Right lung (tissue), 10 donors: ENCODE measurements at places on chromosomes 3 and 15. TPM values are rescaled to one million over a fixed set of nuclear protein-coding genes. Genes with fewer than 3 reads are reported as not detected.

GRCh38 chr3:172853921-172854666 is 103.6 kb downstream of the ECT2 start:
- no peak for DNase-seq

- DNase-seq = peak; percentile 44
These were observed 49.2 kb downstream of the TASOR start for GRCh38 chr3:56633602-56634535.

GRCh38 chr15:60731583-60732130 is 252.7 kb upstream of the ICE2 start:
- DNase-seq = no peak

Gene IL20RB
- polyA plus RNA-seq = 1.0 TPM

GRCh38 chr15:31483986-31484951 is 157.6 kb downstream of the KLF13 start:
- DNase-seq = no peak

DNA sequence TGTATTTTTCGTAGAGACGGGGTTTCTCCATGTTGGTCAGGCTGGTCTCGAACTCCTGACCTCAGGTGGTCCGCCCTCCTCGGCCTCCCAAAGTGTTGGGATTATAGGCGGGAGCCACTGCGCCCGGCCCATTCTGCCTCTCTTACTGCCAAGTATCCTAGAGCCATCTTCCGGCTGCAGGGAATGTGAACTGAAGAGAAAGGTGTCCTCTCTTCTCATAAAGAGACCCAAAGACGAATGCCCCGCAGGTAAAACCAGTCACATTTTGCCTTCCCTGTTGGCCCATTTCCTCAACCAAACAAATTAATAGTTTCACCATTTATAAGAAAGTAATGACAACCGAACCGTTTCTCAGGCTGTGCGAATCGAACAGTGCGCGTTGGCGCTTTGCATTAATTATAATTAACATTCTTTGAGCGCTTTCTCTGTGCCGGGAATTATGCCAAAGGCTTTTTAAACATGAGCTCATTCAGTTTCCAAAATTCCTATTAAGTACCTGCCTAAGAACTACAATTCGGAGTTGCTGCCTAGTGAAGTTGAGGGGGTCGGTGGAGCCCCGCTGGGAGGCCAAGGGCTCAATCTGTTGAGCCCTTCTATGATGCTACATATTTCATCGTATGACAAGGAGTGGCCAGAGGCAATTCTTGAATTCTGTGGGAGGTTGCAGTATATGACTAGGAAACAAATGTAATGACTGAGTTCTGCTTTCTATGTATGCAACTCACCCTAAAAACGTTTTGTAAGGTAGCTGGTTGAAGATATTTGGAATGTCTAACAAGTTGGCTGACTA is 819 bp upstream of the RPL24 start:
- DNase-seq = no peak

Gene CD276
- polyA plus RNA-seq = 150 TPM

Gene COL7A1
- polyA plus RNA-seq = 9.3 TPM

DNA sequence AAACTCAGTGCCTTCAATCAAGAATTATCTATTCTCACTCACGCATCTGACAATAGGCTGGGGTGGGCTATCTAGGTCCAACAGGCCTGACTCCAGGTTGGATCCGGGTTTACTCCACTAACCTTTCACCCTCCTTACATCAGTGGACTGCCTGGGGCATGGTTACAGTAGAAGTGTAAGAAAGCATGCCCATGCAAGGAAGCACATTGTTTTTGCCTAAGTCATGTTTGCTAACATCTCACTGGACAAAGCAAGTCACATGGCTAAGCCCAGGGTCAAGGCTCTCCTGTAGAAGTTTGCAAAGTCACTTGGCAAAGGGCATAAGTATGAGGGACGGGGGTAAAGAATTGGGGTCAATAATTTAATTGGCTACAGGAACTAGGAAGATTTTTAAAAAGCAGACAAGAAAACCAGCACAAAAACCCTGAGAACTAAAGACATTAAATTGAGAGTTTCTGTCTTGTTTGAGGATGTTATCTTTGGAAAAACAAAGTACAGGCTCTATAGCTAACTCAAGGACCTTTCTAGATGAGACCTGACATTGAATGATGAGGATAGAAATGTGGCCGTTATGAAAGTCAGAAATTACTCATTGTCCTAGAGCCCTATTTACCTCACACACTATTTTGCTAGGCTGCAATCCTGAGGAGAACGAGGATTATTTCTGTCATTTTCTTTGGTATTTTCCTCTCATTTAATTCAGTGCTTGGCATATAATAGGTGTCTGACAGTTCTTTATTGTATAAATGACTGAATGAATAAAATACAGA is 214.2 kb downstream of the IL20RB start:
- no peak for DNase-seq

Gene GRAMD2A
- 6.0 TPM for polyA plus RNA-seq

DNA sequence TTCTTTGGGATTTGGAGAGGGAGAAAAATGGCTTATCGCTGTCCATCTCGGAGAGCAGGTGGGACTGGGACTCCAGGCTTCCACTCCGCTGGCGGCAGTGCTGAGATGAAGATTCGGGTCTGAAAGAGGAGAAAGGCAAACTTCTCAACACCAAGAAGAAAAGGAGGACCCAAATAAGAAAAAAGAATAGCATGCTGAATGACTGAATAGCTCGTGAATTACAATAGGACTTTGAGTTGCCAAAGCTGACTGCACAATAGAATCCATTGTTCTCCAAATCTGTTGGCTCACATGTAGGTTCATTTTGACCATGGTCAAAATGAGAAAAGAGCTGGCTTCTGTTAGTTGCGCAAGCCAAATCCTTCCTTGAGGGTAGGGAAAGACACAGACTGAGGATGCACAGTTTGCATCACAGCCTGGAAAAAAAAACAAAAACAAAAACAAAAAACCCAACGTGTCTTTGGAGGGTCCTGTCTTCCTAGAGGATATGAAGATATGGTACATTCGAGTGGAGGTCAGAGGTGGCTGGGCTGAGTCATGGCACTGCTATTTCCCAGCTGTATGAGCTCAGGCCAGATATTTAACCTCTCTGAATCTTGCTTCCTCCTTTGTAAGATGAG is 59.3 kb upstream of the LMOD3 start:
- no peak for DNase-seq

- DNase-seq = no peak
These were observed 345.7 kb downstream of the CADM2 start for GRCh38 chr3:85304360-85304964.

DNA sequence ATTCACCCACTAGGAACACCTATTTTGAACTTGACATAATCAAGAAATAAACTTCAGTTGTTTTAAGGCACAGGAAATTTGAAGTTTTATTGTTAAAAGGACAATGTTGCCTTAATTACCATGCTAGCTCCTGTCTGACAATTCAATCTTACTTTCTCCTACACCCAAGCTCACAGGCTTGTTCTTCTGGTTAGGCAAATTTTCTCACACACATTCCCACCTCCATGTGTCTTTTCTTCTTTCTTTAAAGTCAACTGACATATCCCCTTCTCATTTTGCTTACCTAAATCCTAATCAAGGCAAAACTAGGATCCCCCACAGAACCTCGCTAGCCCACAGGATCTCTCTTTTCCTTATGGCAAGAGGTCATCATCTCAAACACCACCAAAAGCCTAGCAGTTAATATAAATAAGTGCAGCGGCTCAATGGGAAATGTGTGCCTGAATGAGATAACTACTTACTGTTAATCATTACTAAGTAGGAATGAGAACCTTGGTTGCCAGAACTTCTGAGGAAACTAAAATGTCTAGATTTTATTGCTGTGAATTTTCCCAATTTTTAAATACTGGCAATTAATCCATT is 189.3 kb downstream of the PLCH1 start:
- DNase-seq = no peak

Gene LTK
- polyA plus RNA-seq = 3.7 TPM

Gene FANCD2OS
- polyA plus RNA-seq = 0.82 TPM

Gene NR1I2
- polyA plus RNA-seq = 0.50 TPM

- DNase-seq = peak; percentile 41
These were observed 30.0 kb upstream of the PLSCR4 start for GRCh38 chr3:146280864-146281263.

DNA sequence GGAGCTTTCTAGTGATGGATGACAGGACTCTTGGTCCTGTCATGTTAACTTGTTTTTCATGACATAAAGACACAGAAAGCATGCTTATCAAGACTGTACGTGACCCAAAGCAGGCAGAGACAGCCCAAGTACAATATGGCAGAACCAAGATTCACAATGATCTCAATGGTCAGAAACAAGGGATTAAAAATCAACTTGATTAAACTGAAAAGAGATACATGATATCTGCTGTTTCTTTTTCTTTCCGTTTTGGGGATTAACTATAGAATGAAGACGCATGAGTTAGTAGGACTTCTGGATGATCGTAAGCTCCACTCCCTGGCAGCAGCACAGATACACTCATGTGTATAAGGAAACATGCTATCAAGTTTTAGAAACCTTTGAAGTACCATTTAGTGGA is 98.4 kb upstream of the MYZAP start:
- DNase-seq = no peak

DNA sequence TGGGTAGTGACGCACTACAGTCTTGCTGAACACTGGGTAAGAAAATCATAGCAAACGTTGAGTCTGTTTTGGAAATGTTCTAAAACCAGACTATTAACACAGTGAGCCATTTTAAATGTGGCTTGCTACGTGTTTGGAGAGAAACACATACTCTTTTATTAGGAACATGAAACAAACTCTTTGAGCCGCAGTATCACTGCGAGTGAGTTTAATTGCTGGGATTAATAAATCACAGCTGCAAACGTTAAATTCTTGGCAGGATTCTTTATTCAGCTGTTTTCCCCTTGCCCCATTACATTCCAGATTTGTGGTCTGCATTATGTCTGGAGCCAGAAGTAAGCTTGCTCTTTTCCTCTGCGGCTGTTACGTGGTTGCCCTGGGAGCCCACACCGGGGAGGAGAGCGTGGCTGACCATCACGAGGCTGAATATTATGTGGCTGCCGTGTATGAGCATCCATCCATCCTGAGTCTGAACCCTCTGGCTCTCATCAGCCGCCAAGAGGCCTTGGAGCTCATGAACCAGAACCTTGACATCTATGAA is 33.6 kb downstream of the BTD start:
- peak; percentile 40 for DNase-seq

Gene STAB1
- polyA plus RNA-seq = 43.4 TPM

DNA sequence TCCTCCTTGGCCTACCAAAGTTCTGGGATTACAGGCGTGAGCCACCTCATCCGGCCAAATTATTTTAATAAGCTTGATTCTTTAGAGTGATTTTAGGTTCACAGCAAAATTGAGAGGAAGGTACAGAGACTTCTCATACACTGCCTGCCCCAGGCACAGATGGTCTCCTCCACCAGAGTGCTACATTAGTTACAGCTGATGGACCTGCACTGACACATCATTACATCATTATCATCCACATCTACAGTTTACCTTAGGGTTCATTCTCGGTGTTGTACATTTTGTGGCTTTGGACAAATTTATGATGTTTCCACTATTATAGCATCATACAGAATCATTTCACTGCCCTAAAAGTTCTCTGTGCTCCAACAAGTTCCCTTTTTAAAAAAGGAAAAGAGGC is 4.4 kb upstream of the VPS8 start:
- DNase-seq = no peak

Gene BSN
- 0.97 TPM for polyA plus RNA-seq

Gene PTPRG
- 44.3 TPM for polyA plus RNA-seq

- no peak for DNase-seq
These were observed 33.3 kb downstream of the EMC4 start for GRCh38 chr15:34258151-34258550.

Gene RTP1
- not detected for polyA plus RNA-seq

DNA sequence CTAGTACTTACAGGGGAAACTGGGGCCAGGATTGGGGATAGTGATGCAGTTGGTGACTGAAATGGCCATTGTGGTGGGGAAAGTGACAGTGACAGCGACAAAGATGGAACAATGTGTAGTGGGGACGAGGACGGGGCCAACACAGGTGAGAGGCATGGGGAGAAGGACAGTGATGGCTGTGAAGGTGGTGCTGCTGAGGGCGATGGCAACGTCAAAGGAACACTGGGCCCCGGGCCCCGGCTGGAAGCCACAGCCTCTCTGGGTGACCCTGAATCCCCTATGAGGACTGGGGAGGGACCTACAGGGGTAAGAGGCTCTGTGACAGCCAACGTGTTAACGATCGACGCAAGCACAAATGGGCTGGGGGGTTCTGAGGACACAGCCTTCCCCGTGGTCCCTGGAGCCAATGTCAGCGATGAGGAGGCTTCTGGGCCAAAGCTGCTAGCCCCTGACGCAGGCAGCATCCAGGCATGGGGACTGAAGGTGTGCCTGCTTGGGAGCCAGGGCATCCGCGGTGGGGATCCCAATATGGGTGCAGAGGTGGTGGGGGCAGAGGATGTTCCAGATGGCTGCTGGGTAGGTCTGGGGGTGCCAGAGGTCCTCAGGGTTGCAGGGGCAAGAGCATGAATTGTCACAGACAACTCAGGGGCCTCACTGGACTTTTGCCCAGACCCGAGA is 25.2 kb upstream of the GOLGA6C start:
- no peak for DNase-seq

Gene LRRC34
- polyA plus RNA-seq = 18.7 TPM

Gene CLEC3B
- polyA plus RNA-seq = 101 TPM

DNA sequence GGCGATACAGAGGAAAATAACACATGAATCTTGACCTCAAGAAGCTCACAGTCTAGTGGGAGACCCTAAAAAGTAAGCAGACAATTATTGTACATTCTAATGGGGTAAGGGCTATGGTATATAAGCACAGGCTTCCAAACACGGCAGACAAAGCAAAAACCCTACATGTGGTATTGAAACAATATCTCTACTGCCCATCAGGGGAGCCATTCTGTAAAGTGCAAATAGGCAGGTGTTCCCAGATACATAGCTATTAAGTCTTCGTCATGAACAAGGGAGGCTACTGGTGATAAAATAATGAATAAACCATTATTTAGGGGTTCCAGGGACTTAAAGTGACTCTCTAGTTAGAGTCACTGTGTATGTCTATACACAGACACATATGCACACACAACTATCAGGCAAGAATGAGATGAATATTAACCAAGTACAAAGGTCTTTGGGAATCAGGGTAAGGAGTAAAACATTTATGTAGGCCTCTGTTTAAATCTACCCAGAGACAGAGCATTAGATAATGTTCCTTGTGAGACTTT is 38.7 kb upstream of the ASB14 start:
- DNase-seq = no peak

Gene GP9
- 2.4 TPM for polyA plus RNA-seq

Gene NPAP1
- 0.59 TPM for polyA plus RNA-seq

Gene GOLGA8J
- 1.7 TPM for polyA plus RNA-seq

- DNase-seq = no peak
These were observed 309.4 kb downstream of the ULK4 start for GRCh38 chr3:41652506-41652905.

GRCh38 chr3:172125963-172126457 is 86.6 kb downstream of the FNDC3B start:
- peak; percentile 88 for DNase-seq
